ENCODE measurements at places on chromosomes 13 and 19.

GRCh38 chr19:51365211-51365964, 800 bp downstream of the ETFB start:
- H3K36me3 ChIP-seq = peaks cover 7% of the 10 kb centered on the region
- H3K4me3 ChIP-seq = peak overlapping the region; percentile 96
- peaks cover 10% of the 10 kb centered on the region for H3K27me3 ChIP-seq
- H3K27ac ChIP-seq = peak overlapping the region; percentile 83
- peaks cover 18% of the 10 kb centered on the region for H3K4me1 ChIP-seq
- DNase-seq = no peak

DNA sequence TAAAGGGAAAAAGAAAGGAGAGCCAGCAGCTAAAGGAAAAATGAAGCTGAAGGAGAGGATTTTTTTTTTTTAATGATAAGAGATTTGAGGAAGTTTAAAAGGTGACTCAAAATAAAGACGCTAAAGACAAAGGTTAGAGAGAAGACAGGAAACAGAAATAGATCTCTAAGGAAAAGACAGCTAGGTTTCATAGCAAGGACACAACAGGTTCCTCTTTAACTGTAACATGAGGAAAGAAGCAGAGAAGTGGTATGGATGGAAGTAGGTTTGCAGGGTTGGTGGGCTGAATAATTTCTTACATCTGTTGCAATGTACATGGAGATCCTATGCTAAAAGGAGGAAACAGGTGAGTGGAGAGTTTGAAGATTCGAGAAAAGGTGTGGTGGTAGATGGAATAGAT, 107.5 kb downstream of the MYCBP2 start:
- H3K27ac ChIP-seq = no peak overlapping the region
- no peak for DNase-seq
- H3K4me1 ChIP-seq = peaks cover 3% of the 10 kb centered on the region
- no peak overlapping the region for H3K4me3 ChIP-seq

DNA sequence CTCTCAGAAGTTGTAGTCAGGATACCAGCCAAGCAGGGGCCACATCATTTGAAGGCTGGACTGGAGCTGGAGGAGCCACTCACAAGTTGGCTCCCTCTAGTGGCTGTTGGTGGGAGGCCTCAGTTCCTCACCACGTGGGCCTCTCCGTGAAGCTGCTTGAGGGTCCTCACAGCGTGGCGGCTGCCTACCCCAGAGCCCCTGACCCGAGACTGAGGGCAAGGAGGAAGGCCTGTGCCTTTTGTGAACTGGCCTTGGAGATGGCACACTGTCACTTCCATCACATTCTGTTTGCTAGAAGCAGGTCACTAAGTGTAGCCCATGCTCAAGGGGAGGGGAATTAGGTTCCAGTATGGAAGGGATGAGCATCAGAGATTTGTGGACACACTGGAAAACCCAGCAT, 14.6 kb downstream of the GNA11 start:
- H3K27me3 ChIP-seq = peaks cover 16% of the 10 kb centered on the region
- H3K4me3 ChIP-seq = peak overlapping the region; percentile 24
- H3K27ac ChIP-seq = peak overlapping the region; percentile 70
- DNase-seq = peak; percentile 78
- H3K36me3 ChIP-seq = peaks cover 3% of the 10 kb centered on the region

GRCh38 chr13:49225223-49226042, 5.3 kb downstream of the MLNR start:
- H3K27me3 ChIP-seq = peaks cover 12% of the 10 kb centered on the region
- DNase-seq = no peak
- no peak overlapping the region for H3K4me3 ChIP-seq
- no peak overlapping the region for H3K27ac ChIP-seq

DNA sequence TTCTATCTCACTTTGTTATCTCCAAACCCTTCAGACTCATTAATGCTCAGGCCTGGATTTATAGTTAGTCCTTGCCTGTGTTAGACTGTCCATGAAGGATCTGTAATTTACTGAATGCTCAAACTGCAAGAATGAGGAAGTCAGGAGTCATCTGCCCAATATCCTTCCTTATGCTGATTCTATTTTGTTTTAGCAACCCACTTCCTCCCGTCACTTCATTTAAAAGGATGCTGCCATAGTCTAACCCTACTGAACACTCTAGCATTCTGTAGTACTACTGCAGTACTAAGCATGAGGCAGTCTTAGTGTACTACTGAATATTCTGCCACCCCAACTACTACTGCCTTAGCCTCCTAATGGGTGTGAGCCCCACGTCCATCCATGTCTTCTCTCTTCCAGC, 1.5 kb downstream of the FCAR start:
- peaks cover 2% of the 10 kb centered on the region for H3K27me3 ChIP-seq
- H3K4me3 ChIP-seq = no peak overlapping the region
- H3K4me1 ChIP-seq = peaks cover 6% of the 10 kb centered on the region
- H3K27ac ChIP-seq = no peak overlapping the region
- no peaks in the 10 kb centered on the region for H3K36me3 ChIP-seq

GRCh38 chr13:52366291-52366690, 39.7 kb downstream of the THSD1 start:
- H3K4me1 ChIP-seq = peaks cover 3% of the 10 kb centered on the region
- DNase-seq = no peak
- peaks cover 6% of the 10 kb centered on the region for H3K27me3 ChIP-seq
- no peak overlapping the region for H3K27ac ChIP-seq
- peaks cover 4% of the 10 kb centered on the region for H3K36me3 ChIP-seq
- no peak overlapping the region for H3K4me3 ChIP-seq

GRCh38 chr13:20489185-20489820, 36.4 kb downstream of the CRYL1 start:
- no peak overlapping the region for H3K4me3 ChIP-seq
- DNase-seq = no peak
- peaks cover 8% of the 10 kb centered on the region for H3K27me3 ChIP-seq
- no peaks in the 10 kb centered on the region for H3K36me3 ChIP-seq
- no peaks in the 10 kb centered on the region for H3K4me1 ChIP-seq
- H3K27ac ChIP-seq = no peak overlapping the region

GRCh38 chr13:111325941-111326620, 5.6 kb downstream of the TEX29 start:
- H3K27ac ChIP-seq = no peak overlapping the region
- no peak overlapping the region for H3K4me3 ChIP-seq
- DNase-seq = no peak
- peaks cover 35% of the 10 kb centered on the region for H3K27me3 ChIP-seq
- H3K36me3 ChIP-seq = peaks cover 11% of the 10 kb centered on the region

GRCh38 chr13:74778087-74778486, 643.9 kb upstream of the KLF12 start:
- no peaks in the 10 kb centered on the region for H3K27me3 ChIP-seq
- DNase-seq = no peak
- no peaks in the 10 kb centered on the region for H3K4me1 ChIP-seq
- H3K27ac ChIP-seq = no peak overlapping the region

DNA sequence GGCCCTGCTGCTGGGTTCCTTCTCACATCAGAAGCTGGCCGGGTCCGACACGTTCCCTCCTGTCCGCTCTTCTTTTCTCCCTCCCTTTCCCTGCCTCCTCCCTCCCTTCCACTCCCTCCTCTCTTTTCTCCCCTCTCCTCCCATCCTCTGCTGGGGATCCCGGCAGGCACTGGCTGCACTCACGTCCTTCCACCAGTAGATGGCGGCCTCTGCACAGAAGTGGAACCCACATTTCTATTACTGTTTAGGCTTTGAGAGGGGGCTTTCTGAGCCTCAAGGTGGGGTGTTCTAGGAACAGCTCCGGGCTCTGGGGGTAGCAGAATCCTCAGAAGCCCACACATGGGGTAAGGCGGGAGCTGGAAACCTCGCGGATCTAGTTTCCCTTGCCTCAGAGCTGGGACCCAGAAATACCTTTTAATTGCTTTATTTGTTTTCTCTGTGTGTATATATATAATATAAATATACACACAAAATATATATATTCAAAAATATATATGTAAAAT, 294.2 kb downstream of the ZNF536 start:
- H3K36me3 ChIP-seq = no peaks in the 10 kb centered on the region
- H3K27me3 ChIP-seq = peaks cover 5% of the 10 kb centered on the region
- H3K4me1 ChIP-seq = peaks cover 18% of the 10 kb centered on the region

DNA sequence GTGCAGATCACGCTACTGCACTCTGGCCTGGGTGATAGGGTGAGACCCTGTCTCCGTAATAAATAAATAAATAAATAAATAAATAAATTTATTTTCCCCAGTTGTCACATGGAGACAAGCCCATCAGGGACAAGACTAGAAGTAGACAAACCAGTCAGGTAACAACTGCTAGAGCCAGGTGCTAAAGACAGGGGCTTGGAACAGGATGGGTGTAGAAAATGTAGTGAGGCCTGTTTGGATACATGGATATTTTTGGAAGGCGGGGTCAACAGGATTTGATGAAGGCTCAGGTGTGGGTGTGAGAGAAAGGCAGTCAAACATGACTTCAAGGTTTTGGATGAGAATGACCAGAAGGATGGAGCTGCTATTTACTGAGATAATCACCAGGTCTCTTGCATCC, 27.7 kb upstream of the TPM4 start:
- H3K4me1 ChIP-seq = no peaks in the 10 kb centered on the region
- peaks cover 5% of the 10 kb centered on the region for H3K27me3 ChIP-seq
- no peak overlapping the region for H3K27ac ChIP-seq
- H3K36me3 ChIP-seq = no peaks in the 10 kb centered on the region
- no peak overlapping the region for H3K4me3 ChIP-seq

GRCh38 chr19:4278419-4279266, at the start of gene SHD:
TSS of gene SHD (plus strand) at chr19:4279266. CDS start at chr19:4280064, 798 bp downstream.
- peak within 1 kb of the TSS; percentile 86 for H3K4me3 ChIP-seq
- no peaks in the 10 kb centered on the region for H3K4me1 ChIP-seq
- H3K27ac ChIP-seq = no peak within 1 kb of the TSS
- no peak for DNase-seq
- H3K27me3 ChIP-seq = peaks cover 10% of the 10 kb centered on the region

- no peak overlapping the region for H3K27ac ChIP-seq
- no peak for DNase-seq
- H3K36me3 ChIP-seq = no peaks in the 10 kb centered on the region
Observed at GRCh38 chr13:23460921-23461320, 27.4 kb upstream of the SACS start.

DNA sequence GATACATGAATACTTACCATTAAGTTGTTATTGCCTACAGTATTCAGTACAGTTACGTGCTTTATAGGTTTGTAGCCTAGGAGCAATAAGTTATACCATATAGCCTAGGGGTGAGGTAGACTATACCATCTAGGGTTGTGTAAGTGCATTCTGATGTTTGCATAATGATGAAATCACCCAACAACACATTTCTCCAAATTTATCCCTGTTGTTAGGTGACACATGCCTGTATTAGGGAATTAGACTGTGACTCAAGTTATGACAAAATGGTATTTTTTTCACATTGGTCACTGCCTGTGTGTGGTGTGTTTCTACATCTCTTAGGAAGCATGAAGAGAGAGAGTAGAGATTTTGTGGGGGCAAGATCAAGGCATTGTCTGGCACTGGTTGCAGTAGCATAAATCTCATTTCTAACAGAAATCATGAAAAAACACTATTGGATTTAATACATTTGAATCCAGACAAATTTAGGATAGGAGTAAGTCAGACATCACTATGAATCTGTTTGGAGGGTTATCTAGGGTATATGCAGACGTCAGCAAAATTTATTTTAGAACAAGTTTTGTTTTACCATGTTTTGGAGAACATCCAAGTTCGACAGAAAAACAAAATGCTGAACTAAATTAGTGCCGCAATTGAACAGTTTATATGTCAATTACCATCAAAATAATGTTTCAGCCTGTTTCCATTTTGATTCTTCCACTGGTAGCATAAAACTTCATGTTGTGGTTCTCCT, 332.1 kb downstream of the LMO7 start:
- no peaks in the 10 kb centered on the region for H3K36me3 ChIP-seq
- DNase-seq = no peak
- no peak overlapping the region for H3K27ac ChIP-seq
- H3K27me3 ChIP-seq = no peaks in the 10 kb centered on the region
- H3K4me3 ChIP-seq = no peak overlapping the region

DNA sequence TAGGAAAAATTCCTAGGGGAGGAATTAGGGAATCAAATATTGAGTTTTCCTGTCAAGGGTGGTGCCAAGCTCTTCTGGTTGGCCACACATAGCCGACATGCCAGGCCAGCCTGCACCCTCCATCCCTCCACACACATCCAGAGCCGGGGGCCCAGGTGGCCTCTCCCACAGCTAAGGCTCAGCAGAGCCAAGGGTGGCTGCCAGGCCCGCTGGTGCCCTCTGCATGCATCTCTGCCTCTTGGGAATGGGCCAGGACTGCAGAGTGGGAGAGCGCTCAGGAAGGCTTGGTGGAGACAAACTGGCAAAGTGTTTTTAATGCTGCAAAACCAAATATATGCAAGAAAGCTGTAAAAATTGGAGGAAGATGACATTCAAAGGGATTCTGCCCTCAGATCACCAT, 42.7 kb upstream of the GAS6 start:
- peaks cover 3% of the 10 kb centered on the region for H3K27me3 ChIP-seq
- no peaks in the 10 kb centered on the region for H3K36me3 ChIP-seq
- no peaks in the 10 kb centered on the region for H3K4me1 ChIP-seq
- no peak for DNase-seq
- no peak overlapping the region for H3K4me3 ChIP-seq
- no peak overlapping the region for H3K27ac ChIP-seq

DNA sequence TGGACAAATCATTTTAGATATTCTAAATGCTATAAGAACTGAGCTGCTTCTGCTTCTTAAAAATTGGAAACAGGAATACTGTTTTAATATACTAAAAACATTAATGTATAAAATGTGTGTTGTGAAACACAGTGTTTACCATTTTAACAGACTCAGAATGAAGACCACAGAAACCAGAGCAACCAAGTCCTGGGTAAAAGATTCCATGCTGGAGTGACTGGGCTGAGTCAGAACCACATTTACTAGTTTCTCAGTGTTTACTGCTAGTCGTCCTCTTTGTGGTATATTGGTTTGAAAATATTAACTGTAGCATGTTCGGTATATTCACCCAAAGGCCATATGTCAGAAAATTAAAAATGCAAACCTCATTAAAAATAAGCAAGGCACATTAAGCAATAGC, 31.9 kb downstream of the ANKRD10 start:
- H3K27me3 ChIP-seq = peaks cover 2% of the 10 kb centered on the region
- H3K27ac ChIP-seq = no peak overlapping the region
- no peak for DNase-seq
- peaks cover 29% of the 10 kb centered on the region for H3K4me1 ChIP-seq
- H3K4me3 ChIP-seq = no peak overlapping the region

- H3K36me3 ChIP-seq = no peaks in the 10 kb centered on the region
- H3K27ac ChIP-seq = no peak overlapping the region
- no peak overlapping the region for H3K4me3 ChIP-seq
- H3K27me3 ChIP-seq = peaks cover 7% of the 10 kb centered on the region
- DNase-seq = no peak
- H3K4me1 ChIP-seq = peaks cover 29% of the 10 kb centered on the region
Observed at GRCh38 chr13:42878721-42879120, 97.3 kb downstream of the FAM216B start.

- H3K27ac ChIP-seq = no peak overlapping the region
- H3K4me3 ChIP-seq = no peak overlapping the region
- H3K27me3 ChIP-seq = no peaks in the 10 kb centered on the region
- peaks cover 7% of the 10 kb centered on the region for H3K4me1 ChIP-seq
- H3K36me3 ChIP-seq = no peaks in the 10 kb centered on the region
Observed at GRCh38 chr13:94192431-94192975, 287.0 kb downstream of the DCT start.
